Right atrium auricular region (tissue), 2 donors: ENCODE measurements at places on chromosomes 16 and 17. TPM values are rescaled to one million over a fixed set of nuclear protein-coding genes. Genes with fewer than 3 reads are reported as not detected.

DNA sequence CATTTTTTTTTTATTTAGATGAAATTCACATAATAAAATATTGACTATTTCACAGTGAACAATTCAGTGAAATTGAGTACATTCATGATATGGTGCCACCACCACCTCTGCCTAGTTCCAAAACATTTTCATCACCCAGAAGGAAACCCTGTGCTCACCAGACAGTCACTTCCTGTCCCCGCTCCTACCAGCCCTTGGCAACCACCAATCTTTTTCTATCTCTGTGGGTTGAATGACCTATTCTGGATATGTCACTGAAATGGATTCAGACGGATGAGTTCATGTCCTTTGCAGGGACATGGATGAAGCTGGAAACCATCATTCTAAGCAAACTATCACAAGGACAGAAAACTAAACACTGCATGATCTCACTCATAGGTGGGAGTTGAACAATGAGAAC is 40.5 kb downstream of the ATP2C2 start:
- no peak overlapping the region for H3K27ac ChIP-seq
- H3K36me3 ChIP-seq: no peaks in the 10 kb centered on the region
- DNase-seq: no peak

Gene DNAH9
- 0.63 TPM for total RNA-seq

Gene APRT
- total RNA-seq: 90.4 TPM

- peak overlapping the region; percentile 59 for H3K4me3 ChIP-seq
- H3K4me1 ChIP-seq: peaks cover 27% of the 10 kb centered on the region
- no peaks in the 10 kb centered on the region for H3K36me3 ChIP-seq
- no peak for DNase-seq
- H3K27ac ChIP-seq: peak overlapping the region; percentile 46
Measured at GRCh38 chr17:73643001-73643851, 1.0 kb downstream of the SDK2 start.

Gene NKD1
- total RNA-seq: 3.0 TPM

GRCh38 chr17:1413281-1413791 is 13.3 kb upstream of the YWHAE start:
- H3K4me3 ChIP-seq: no peak overlapping the region
- no peaks in the 10 kb centered on the region for H3K36me3 ChIP-seq
- H3K27me3 ChIP-seq: no peaks in the 10 kb centered on the region
- H3K4me1 ChIP-seq: peaks cover 23% of the 10 kb centered on the region
- peak; percentile 88 for DNase-seq

- no peak for DNase-seq
- H3K36me3 ChIP-seq: no peaks in the 10 kb centered on the region
- no peak overlapping the region for H3K4me3 ChIP-seq
- H3K27ac ChIP-seq: peak overlapping the region; percentile 29
Measured at GRCh38 chr17:70804161-70804560, 634.8 kb downstream of the KCNJ2 start.

GRCh38 chr17:74276051-74276476 is 2.0 kb downstream of the DNAI2 start:
- DNase-seq: peak; percentile 61
- no peak overlapping the region for H3K4me3 ChIP-seq

DNA sequence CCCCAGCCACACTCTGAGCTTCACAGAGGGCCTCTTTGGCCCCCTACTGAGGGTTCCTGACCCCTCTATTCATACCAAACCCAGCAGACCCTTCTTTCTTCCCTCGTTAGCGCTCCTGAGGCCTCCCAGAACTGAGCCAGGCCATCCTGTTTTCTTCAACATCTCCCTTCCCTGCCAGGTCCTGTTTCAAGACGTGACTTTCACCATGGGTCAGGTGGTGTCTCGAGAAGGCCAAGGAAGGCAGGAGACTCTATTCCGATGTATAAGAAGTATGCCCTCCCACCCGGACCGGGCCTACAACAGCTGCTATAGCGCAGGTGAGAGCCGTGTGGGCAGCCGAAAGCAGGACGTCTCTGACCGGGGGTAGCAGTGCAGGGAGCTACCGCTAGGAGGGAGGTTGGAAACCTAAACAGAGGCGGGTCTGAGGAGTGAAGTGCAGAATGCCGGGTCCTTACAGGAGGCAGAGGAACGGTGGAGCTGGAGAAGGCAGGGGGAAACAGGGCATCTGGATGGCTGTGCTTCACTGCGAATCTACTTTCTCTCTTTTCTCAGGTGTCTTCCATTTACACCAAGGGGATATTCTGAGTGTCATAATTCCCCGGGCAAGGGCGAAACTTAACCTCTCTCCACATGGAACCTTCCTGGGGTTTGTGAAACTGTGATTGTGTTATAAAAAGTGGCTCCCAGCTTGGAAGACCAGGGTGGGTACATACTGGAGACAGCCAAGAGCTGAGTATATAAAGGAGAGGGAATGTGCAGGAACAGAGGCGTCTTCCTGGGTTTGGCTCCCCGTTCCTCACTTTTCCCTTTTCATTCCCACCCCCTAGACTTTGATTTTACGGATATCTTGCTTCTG is 1.3 kb upstream of the SENP3 start:
- no peaks in the 10 kb centered on the region for H3K27me3 ChIP-seq
- no peak for DNase-seq

- no peak overlapping the region for H3K27ac ChIP-seq
- no peaks in the 10 kb centered on the region for H3K36me3 ChIP-seq
- H3K4me3 ChIP-seq: no peak overlapping the region
- H3K4me1 ChIP-seq: peaks cover 9% of the 10 kb centered on the region
- no peak for DNase-seq
- H3K27me3 ChIP-seq: no peaks in the 10 kb centered on the region
Measured at GRCh38 chr17:44333371-44333770, 8.7 kb upstream of the SLC25A39 start.

Gene MYH3
- total RNA-seq: 0.22 TPM

GRCh38 chr17:29607557-29608195 is 14.7 kb downstream of the ANKRD13B start:
- H3K36me3 ChIP-seq: no peaks in the 10 kb centered on the region
- no peaks in the 10 kb centered on the region for H3K27me3 ChIP-seq
- H3K4me3 ChIP-seq: no peak overlapping the region
- H3K27ac ChIP-seq: no peak overlapping the region
- DNase-seq: no peak

Gene SLC5A10
- 0.16 TPM for total RNA-seq

DNA sequence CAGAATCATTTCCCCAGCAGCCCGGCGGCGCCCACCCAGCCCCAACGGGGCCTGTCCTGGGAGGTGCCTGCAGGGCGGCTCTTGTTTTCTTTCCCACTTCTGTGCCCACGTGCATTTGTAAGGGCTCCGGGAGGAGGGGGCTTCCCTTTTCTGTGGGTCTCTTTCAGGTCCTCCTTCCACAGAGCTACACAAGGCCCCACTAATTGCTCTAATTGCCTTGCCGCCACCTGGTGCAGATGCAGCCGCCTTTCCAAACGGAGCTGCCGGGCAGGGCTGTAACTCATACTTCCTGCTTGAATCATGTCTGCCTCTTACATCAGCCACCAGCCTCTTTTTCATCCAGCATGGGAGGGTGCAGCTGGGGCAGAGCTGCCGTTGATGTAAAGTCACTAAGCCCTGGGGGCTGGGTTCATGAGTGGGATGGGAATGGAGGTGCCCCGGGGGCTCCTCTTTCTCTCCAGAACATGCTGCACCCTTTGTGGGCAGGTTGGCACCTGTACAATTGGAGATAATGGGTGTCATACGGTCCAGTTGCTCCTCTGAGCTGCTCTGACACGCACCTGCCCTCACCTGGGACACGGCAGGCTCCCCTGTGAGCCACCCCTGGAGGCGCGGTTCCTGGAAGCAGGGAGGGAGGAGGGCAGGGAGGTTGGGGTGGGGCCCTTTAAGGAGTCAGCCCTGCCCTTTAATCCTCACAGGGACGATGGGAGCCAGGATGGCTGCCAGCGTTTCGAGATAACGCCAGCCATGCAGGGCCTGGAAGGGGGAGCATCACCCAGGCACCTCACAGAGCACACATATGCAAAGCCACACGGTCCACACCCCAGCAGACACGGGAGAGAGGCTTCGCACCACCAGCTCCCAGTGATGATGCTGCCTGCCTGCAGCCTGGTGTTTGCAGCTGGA is 41.1 kb upstream of the KLHDC4 start:
- no peaks in the 10 kb centered on the region for H3K27me3 ChIP-seq
- peak; percentile 76 for DNase-seq
- peak overlapping the region; percentile 63 for H3K27ac ChIP-seq
- no peaks in the 10 kb centered on the region for H3K4me1 ChIP-seq
- H3K36me3 ChIP-seq: no peaks in the 10 kb centered on the region

DNA sequence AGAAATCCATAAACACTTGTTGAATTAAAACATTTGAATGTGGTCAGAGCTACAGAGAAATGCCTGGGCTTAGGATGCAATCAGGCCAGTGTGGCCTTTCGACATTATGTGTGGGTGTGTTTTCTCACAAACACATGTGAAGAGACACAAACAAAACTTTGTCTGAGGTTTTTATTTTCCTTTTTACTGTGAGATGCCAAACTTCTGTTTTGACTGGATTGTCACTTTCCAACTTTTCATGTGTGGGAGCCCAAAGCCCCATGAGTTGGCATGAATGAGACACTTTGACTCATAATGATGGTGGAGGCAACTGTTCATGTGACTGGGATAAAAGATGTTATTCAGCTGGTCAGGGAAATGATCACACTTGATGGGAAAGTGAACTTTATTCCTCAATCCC is 71.9 kb upstream of the GAS7 start:
- no peak overlapping the region for H3K4me3 ChIP-seq
- DNase-seq: peak; percentile 55
- H3K27me3 ChIP-seq: no peaks in the 10 kb centered on the region
- no peaks in the 10 kb centered on the region for H3K4me1 ChIP-seq
- peak overlapping the region; percentile 40 for H3K27ac ChIP-seq
- no peaks in the 10 kb centered on the region for H3K36me3 ChIP-seq

DNA sequence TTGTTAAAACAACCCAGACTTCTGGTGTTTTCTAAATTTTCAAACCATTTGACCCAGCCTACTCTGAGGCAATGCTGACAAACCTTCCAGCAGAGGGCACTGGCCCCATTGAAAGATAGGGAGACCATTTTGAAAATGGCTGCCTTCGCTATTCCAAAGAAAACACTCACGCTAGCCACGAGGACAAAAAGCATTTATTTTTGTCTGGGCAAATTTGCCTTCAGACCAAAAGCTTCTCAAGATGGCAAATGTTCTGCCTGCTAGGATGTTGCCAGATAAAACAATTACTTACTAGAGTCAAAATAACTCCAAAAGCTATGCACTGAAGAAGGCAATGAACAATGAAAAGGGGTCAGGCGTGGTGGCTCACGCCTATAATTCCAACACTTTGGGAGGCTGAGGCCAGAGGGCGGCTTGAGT is 296.7 kb upstream of the IRX5 start:
- DNase-seq: no peak
- H3K27ac ChIP-seq: no peak overlapping the region
- no peaks in the 10 kb centered on the region for H3K27me3 ChIP-seq
- H3K4me3 ChIP-seq: no peak overlapping the region
- no peaks in the 10 kb centered on the region for H3K4me1 ChIP-seq
